HFF-Myc (cell line): ENCODE measurements at places on chromosomes 16 and 17.

DNA sequence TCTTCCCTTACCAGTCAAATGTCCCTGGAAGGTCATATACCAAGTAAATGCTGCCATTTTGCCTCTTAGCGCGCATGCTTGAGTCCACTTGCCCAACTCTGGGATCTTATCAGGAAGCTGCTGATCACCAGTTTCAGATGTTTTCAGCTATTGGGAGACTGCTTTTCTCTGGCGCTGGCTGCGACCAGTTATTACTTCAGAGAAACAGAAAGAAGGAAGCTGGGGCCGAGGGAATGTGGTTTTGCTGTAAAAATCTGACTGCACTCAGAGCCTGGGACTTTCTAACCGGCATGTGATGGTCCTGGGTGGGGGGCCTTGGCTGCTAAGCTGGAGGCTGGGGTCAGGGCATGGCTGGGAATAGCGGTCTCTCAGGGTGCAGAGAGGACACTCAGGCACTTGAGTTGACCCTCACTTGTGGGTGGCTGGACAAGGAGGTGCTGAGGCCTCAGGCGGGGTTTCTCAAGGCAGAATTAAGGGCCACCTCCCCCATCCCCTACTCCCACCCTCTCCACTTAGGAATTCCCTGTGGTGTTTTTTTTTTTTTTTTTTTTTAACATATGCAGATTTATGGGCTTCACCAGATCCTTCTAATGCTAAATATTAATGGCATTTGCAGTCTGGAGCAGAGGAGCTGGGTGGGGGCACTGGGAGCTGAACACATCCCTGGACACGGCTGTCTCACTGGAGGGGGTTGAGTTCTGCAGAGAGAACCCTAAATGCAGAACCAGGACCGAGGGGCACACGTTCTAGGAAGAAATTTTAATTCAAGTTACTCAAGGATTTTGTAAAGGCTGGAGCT, 145.8 kb downstream of the CYLD start:
- DNase-seq: no peak

DNA sequence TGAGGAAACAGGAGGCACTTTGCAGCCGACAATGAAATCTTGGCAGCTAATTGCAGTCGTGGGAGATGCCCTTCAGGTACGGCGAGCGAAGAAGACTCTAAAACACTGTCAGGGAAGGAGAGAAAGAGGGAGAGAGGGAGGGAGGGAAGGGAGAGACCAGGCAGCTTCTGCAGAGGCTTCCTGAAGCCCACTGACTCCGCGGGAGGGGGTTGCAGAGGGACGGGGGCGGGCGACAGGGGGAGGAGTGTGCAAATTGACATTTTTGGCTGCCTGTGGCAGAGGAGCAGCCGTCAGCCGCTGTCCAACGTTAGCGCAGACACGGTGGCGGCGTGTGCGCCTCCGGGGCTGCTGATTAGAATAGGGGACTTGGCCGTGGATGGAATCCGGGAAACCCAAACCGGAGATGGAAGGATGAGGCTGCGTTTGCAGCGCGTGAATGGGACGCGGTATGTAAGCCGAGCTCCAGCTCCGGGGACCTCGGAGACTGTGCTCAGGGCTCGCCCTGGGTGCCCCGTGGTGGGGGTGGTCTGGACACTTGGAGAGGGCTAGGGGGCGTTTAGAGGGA, 849.1 kb upstream of the RBFOX1 start:
- no peak for DNase-seq

DNA sequence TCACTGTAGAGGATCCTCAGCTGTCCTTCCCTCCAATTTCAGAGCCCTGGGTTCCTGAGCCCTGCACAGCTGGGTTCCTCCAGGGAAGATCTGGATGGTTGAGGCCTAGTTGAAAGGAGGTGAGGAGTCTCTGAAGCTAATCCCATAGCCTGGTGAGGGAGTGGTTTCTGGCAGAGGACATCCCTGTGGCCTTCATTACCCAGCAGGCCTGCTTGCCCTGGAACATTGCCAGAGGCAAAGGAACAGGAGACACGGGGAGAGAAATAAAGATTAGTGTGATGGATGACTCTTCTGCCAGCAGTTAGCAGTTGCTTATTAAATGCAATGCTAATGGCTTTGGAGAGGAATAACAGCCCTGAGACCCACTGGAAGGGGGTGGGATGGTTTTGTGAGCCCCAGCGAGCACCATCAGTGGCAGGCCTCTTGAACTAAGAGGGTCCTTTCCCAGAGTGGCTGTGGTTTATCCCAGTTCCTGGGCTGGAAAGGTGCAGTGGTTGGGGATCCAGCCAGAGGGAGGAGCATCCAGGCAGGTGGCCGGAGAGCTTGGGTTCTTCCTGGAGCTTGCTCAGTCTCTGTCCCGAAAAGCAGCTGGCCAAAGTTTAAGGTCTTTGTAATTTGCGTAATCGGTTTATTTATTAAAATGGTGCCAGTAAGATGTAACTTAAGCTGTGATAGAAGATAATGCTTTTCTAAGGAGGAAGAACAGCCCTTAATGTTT, 209.7 kb downstream of the CCDC182 start:
- DNase-seq: no peak

GRCh38 chr16:2692251-2692947, 10.1 kb downstream of the KCTD5 start:
- DNase-seq: no peak

DNA sequence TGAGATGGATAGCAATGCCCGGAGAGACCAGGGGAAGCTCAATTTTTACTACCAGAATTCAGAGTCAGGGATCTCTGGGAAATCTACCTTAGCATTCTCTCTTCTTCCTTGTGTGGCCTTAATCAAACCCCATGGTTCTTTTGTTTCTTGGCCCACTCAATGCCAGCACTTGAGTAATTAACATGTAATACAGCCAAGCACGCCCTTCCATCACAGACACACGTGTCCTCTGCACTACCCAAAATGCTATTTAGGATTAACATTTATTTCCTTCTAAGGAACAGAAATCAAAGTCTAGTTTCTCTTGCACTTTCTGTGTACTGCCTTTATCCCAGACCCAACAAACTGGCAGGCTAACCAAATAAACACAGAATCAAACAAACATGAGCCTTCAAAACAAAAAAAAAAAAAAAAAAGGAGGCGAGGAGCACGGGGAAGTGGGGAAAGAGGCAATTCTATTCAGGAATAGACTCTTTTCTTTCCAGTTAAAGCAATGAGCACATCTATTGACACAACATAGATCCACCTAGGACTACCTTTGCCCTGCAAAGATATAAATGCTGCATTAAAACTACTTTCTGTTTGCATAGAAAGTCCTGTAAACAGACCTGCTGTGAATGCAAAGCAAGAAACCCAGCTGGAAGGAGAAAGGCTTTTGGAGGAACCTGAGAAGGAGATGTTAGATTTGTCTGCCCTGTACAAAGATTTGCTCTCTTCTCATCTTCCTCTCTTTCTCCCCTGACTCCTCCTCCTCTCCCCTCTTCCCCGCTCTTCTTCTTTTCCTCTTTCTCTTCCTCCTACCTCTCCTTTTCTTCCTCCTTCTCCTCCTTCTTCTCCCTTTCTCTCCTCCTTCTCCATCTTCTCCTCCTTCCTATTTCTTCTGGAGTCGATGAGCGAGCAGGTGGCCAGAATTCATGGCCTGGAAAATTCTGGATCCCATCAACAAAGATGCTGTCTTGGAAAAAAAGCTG, 294.4 kb downstream of the NPIPA8 start:
- no peak for DNase-seq
